ENCODE measurements at places on chromosomes 13 and 19. TPM values are rescaled to one million over a fixed set of nuclear protein-coding genes. Genes with fewer than 3 reads are reported as not detected.

Gene NCCRP1
- not detected for polyA plus RNA-seq

Gene PSG7
- not detected for polyA plus RNA-seq

DNA sequence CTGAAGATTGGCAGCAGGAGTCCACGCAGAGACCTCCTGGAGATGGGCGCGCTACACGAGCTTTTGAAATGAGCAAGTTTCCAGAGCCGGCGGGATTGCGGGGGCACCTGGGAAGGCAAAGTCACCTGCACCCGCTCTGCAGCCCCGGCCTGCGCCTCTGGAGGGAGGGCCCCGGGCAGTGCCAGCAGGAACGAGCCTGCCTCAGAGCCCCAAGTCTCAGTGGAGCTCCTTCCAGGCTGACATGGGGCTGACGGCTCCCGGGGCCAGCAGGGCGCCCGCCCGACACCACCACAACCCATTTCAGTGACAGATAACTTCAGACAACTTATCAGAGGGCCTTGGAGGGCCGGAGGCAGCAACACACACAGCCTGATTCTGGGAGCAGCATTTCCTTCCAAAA lies 45.0 kb downstream of the RASA3 start:
- H3K27me3 ChIP-seq, result no peaks in the 10 kb centered on the region
- no peaks in the 10 kb centered on the region for H3K4me1 ChIP-seq
- no peaks in the 10 kb centered on the region for H3K36me3 ChIP-seq
- H3K27ac ChIP-seq, result no peak overlapping the region
- DNase-seq, result no peak
- no peak overlapping the region for H3K4me3 ChIP-seq

Gene PABPC3
- polyA plus RNA-seq, result 0.32 TPM

DNA sequence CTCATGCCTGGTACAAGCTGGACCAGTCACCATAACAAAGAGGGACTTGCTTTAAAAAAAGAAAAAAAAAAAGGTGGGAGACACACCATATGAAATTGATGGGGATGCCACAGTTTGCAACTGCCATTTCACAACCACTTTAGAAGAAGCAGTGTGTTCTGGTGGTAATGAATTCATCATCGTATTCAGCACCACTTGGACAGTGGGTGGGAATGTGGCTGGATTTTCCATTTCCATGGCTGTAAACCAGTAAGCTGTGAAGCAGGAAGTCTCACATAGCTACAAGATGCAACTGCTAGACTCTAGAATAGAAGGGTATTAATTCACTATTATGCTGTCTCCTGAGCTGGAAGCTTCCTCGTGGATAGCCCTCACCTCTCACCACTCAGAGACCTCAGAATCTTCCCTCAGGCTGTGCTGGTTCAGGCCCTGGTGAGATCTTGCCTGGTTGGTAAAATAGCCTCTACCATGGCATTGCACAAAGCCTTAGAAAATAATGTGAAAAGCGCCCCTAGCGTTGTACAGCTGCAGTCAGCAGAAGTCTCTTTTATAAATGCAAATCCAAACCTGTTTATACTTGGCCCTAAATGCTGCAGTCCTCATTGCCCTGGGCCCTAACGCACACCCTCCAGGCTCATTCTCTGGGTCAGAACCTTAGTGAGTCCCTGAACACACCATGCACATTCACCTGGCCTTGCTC lies 150.7 kb downstream of the KCTD15 start:
- H3K27ac ChIP-seq, result no peak overlapping the region
- no peak for DNase-seq

DNA sequence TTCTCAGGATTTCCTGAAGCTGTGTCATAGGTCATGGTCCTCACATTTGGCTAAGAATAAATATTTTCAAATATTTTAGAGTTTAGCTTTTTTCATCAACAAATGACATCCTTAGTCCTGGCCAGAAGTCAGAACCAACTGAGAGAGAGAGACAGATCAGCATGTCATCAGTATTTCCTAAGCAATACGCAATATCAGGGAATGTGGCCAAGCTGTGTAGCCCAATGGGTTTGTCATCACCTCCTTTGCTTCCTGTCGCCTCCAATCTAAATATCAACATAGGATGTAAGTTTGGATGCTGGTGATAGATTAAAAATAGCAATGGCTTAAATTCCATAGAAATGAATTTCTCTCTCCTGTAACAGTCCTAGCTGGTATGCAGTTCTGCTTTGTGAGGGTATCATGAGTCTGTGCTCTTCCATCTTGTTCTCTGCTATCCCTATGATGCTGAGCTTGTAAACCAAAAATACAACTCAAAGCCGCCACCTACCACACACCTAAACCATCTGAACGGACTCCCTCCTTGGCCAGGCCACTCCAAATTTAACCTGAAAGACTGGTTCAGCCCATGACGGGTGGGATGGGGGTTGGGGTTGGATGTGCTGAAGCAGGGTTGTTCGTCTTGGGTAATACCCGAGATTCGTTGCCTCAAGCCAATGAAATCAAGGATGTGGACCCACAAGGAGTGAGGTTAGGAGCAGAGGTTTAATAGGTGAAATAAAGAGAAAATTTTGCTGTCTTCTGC lies 10.0 kb upstream of the IGSF23 start:
- H3K4me1 ChIP-seq, result no peaks in the 10 kb centered on the region
- DNase-seq, result no peak
- no peaks in the 10 kb centered on the region for H3K36me3 ChIP-seq
- H3K27ac ChIP-seq, result no peak overlapping the region
- H3K27me3 ChIP-seq, result no peaks in the 10 kb centered on the region
- no peak overlapping the region for H3K4me3 ChIP-seq

- peaks cover 14% of the 10 kb centered on the region for H3K4me1 ChIP-seq
- no peak overlapping the region for H3K27ac ChIP-seq
- no peak for DNase-seq
- H3K36me3 ChIP-seq, result no peaks in the 10 kb centered on the region
These were observed 27.6 kb upstream of the MATK start for GRCh38 chr19:3813473-3814392.

Gene HOOK2
- 7.5 TPM for polyA plus RNA-seq

DNA sequence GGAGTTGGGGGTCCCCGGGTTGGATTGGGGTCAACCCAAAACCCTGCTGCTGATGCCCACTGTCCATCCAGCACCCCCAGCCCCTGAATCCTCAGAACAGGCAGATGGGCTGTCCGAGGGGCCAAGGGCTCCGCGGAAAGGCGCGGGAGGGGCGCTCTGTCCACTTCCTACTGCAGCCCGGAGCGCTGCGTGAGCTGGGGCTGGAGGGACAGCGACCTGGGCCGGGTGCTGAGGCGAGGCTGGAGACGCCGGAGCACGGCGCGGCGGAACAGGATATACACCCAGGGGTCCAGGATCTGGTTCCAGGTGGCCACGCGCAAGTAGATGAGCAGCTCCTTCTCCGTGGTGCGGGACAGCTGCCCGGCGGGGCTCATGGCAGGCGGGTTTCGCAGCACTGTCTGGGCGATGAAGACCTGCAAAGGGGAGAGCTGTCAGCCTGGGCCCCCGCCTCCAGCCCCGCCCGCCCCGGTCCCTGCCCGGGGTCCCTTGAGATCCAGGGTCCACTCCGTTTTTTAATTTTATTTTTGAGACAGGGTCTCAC lies 10.3 kb downstream of the GIPC3 start:
- H3K27me3 ChIP-seq, result no peaks in the 10 kb centered on the region
- no peak overlapping the region for H3K4me3 ChIP-seq
- no peak overlapping the region for H3K27ac ChIP-seq

Gene N4BP2L1
- 17.0 TPM for polyA plus RNA-seq

Gene ZNF93
- polyA plus RNA-seq, result 2.1 TPM

DNA sequence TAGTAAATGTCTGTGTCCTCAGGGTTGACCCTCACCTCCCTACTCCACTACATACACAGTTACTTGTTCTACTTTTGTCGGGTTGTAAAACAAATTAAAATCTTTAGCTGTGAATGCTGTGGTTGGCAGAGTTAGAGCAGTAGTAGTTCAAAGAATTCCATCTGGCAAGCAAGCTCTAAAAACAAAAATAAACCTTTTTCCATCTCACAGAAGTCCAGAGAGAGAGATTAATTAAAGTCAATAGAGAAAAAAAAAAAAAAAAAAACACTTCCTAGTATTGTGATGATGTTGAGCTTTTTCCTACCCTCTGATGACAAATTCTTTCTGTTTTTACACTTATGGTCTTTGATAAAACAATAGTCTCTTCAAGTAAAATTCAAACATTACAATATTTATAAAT lies 338.4 kb downstream of the PCDH17 start:
- DNase-seq, result no peak
- H3K4me1 ChIP-seq, result no peaks in the 10 kb centered on the region

Gene CACNA1A
- 2.8 TPM for polyA plus RNA-seq

Gene RFX1
- polyA plus RNA-seq, result 1.7 TPM

GRCh38 chr13:23202383-23202782 lies 21.6 kb downstream of the SGCG start:
- H3K36me3 ChIP-seq, result no peaks in the 10 kb centered on the region
- no peaks in the 10 kb centered on the region for H3K27me3 ChIP-seq
- no peak overlapping the region for H3K27ac ChIP-seq
- no peaks in the 10 kb centered on the region for H3K4me1 ChIP-seq

DNA sequence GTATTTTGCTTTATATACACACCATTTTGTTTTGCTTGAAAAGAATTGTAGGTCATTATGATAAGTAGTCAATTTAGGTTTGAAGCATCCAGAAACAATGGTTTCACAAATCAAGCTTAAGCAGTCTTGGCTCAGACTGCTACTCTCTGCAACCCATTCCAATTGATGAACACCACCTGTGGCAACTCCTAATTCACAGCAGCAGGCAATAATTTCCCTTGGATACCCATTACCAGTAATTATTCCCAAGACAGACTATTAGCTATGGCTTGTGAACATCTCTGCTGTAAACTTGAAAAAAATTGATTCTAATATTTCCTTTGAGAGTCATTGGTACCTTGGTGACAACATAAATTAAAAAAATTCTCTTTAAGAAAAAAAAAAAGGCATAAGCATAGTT lies 299.3 kb upstream of the SLITRK6 start:
- no peaks in the 10 kb centered on the region for H3K27me3 ChIP-seq
- no peaks in the 10 kb centered on the region for H3K36me3 ChIP-seq
- H3K4me1 ChIP-seq, result no peaks in the 10 kb centered on the region
- no peak overlapping the region for H3K27ac ChIP-seq
- no peak for DNase-seq
- H3K4me3 ChIP-seq, result no peak overlapping the region
